Fibroblast of the aortic adventitia (primary cell): ENCODE measurements at places on chromosomes 11 and 22.

DNA sequence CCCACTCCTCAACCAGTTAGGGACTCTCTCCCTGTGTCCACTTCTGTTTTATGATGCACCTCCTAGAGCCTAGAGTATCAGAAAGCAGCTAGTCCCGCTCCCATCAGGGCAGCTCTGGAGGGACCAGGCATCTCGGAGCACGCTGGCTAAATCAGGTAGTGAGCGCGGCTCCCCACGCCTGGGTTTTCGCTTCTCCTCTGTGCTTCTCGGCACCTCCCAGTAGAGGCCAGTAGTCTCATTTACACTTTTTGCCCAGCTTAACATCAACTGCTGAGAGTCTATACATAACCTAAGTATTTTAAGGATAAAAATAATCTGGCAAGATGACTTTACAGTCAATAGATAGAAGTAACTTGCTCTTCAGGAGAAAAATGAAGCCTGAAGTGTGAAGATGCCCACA, 473.8 kb downstream of the OPCML start:
- DNase-seq: no peak

DNA sequence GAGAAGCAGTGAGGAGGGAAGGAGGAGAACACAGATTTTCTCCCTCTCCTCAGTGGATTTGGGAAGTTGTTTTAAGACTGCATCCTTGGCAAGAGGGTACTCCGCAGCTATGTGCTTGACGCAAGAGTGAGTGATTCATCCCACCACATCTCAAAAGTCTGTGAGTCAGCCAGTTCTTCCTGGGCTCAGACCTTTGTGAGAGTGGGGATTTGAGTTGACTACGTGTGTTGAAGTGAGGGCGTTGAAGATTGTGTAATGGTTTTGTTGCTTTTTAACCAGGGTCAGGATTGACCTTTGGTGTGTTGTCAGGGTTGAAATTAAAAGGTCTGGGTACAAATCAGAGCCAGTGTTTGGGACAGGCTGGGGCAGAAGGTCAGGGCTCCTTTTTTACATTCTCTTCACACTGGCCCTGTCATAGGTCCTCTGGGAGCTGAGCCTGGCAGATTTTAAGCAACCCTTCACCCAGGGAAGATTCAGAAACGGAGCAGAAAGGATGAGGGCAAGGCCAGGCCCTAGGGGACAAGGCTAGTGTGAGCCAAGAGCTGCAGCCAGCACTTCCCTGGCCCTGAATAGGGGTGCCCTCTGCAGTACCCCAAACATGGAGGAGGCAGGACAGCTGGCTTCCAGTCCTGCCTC, 4.2 kb upstream of the C11orf86 start:
- peak; percentile 100 for DNase-seq

GRCh38 chr11:65576232-65576866, 496 bp downstream of the EHBP1L1 start:
- DNase-seq: no peak

DNA sequence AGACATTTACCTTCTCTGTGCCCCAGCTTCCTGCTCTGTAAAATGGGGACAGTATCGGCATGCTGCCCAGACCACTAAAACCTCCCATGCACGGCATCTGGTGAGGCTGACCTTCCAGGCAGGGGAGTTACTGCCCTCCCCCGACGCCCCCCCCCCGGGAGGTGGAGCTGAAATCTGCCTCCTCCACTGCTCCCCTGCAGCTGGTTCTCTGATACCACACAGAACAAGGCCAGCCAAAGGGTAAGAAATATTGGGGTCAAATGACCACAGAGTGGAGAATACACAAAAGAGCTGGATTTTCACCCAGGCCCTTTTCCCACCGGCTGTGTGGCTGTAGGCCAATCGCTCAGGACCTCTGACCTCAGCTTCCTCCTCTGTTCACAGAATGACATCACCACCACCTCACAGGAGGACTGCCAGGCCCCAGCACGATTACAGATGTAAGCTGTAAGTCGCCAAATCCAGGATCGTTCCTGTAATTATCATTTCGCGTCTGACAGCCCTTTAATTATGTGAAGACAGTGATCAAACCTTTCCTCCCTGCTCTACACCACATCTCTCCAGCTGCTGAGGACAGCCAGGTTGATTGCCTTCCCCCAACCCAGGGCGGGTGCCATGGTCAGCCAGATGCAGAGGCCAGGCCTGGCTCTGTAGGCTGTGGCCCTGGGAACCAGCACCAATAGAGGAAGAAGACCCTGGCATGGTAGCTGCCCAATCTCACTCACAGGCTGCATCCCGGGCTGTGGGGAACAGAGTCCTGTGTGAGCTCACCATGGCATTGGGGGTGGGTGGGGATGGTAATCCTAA, 35.7 kb upstream of the KLHL35 start:
- peak; percentile 86 for DNase-seq

- peak; percentile 33 for DNase-seq
These were observed 27.1 kb downstream of the PDGFD start for GRCh38 chr11:104136861-104137260.

DNA sequence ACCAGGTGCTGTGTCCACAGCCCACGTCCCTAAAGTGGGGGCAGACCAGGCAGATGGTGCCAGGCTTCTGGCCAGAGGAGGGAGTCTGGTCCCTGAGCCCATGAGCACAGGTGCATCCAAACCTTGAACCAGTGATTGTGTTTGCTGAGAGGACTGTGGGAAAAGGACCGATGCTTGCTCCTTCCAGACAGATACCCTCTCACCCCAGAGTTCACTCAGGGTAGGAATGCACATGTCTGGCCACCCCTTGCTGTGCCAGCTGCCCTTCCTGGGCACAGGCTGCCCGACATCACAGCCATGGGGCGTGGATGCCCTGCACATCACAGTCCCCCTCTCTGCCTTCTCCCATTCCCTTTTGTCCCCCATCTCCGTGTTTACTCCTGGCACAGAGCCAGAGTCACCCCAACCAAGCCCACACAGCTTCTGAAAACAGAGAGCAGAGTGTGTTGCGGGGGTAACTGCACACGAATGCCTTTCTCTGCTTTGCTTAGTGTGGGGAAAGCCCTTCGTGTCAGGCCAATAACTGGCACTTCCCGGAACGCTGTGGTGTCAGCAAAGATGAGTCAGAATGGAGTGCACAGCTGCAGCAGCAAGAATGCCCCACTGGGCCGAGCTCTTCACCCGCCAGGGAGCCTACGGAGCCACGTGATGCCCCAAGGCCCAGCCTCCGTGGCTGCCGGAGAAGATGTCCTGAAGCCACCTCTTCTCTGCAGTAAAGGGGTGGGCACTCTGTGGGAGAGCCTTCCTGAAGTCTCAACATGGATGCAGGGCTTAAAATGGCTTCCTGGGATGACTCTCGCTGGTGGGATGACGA, 7.6 kb downstream of the CARS1 start:
- peak; percentile 94 for DNase-seq

DNA sequence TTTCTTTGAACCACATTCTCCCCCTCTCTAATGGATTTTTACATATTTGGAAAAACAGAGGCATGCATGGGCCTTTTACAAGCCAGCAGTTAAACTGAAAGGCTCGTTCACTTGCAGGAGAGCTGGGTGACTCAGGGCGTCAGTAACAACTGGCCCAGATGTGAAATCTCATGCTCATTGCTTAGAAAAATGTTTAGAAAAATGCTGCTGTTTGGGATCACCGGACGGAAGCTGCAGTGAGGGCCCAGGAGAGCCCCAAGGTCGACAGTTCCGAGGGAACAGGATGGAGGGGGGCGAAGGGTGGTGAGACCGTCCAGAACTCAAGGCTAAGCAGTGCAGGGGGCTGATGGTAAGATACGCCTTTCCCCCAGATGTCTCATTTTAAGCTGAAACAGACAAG, 41.7 kb upstream of the SMTN start:
- peak; percentile 75 for DNase-seq
